ENCODE measurements at places on chromosomes 12 and 14. TPM values are rescaled to one million over a fixed set of nuclear protein-coding genes. Genes with fewer than 3 reads are reported as not detected.

DNA sequence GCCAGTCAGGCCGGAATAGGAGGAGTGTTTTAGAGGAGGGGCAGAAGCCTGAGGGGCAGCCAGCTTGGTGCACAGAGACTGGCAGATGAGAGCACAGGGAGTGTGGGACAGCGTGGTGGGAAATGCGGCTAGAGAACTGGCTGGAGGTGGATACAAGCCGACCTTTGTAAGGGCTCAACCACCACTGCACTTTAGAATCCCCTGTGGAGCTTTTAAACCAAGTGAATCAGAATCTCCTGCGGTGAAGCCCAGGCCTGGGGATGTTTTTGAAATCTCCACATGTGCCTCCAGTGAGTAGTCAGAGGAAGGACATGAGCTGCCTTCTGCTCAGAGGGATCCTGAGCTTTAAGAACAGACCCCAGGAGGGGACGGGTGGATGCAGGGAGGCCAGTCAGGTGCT lies 10.9 kb upstream of the PCED1B start:
- no peaks in the 10 kb centered on the region for H3K27me3 ChIP-seq
- peak overlapping the region; percentile 82 for H3K27ac ChIP-seq
- H3K36me3 ChIP-seq, result no peaks in the 10 kb centered on the region
- peak; percentile 87 for DNase-seq
- H3K4me1 ChIP-seq, result peaks cover 54% of the 10 kb centered on the region

POU6F1 gene
- total RNA-seq, result 19.2 TPM

CFAP54 gene
- total RNA-seq, result 0.24 TPM

GRCh38 chr12:25940886-25941285 lies 17.6 kb upstream of the RASSF8 start:
- no peak for DNase-seq
- no peaks in the 10 kb centered on the region for H3K27me3 ChIP-seq
- no peak overlapping the region for H3K27ac ChIP-seq

TBX5 gene
- total RNA-seq, result not detected

GRCh38 chr12:52522346-52523011 lies 2.3 kb upstream of the KRT5 start:
- no peaks in the 10 kb centered on the region for H3K36me3 ChIP-seq
- peak; percentile 72 for DNase-seq
- H3K4me3 ChIP-seq, result no peak overlapping the region
- peaks cover 30% of the 10 kb centered on the region for H3K27me3 ChIP-seq

DNA sequence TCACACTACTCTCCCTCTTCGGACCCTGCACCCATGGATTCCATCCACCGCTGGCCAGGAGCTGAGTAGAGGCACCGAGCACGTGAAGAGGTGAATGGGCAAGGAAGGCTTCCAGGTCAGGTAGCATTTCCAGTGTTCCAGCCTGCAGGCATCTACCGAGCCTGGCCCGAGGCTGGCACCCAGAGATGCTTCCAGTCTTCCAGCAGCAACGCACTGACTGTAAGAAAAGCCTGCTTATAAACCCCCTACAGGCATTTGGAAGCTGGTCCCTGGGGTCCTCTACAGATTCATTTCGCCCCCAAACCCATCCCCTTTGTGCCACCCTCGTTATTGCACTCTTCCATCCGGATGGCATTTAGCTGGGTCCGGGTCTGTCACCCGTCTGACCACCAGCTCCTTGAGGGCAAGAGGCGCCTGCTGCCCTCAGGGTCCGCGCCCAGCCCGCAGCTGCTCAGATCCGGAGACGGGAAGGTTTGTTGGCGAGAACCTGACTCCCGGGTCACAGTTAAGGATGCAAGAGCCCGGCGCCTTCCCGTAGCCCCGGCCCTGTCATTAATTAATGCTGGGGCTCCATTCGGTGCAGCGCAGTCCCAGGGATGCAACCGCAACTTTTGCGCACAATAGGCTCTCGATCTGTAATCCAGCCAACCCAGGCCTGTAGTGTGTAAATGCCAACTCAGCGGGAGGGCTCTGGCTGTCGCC lies 614 bp upstream of the MARK3 start:
- DNase-seq, result no peak
- H3K36me3 ChIP-seq, result no peaks in the 10 kb centered on the region
- peak overlapping the region; percentile 89 for H3K4me3 ChIP-seq
- H3K27ac ChIP-seq, result peak overlapping the region; percentile 93
- H3K27me3 ChIP-seq, result peaks cover 4% of the 10 kb centered on the region
- peaks cover 27% of the 10 kb centered on the region for H3K4me1 ChIP-seq

CRIP2 gene
- 191 TPM for total RNA-seq

- no peak for DNase-seq
- H3K36me3 ChIP-seq, result peaks cover 63% of the 10 kb centered on the region
- H3K27me3 ChIP-seq, result no peaks in the 10 kb centered on the region
- H3K4me3 ChIP-seq, result no peak overlapping the region
These were observed 20.8 kb downstream of the KLHL28 start for GRCh38 chr14:44940944-44941343.

GRCh38 chr12:106113042-106113441 lies 25.7 kb downstream of the NUAK1 start:
- no peaks in the 10 kb centered on the region for H3K27me3 ChIP-seq
- H3K27ac ChIP-seq, result peak overlapping the region; percentile 82
- DNase-seq, result no peak
- H3K4me1 ChIP-seq, result peaks cover 77% of the 10 kb centered on the region

- H3K4me1 ChIP-seq, result peaks cover 8% of the 10 kb centered on the region
- no peaks in the 10 kb centered on the region for H3K36me3 ChIP-seq
- no peak overlapping the region for H3K4me3 ChIP-seq
- H3K27ac ChIP-seq, result no peak overlapping the region
- H3K27me3 ChIP-seq, result peaks cover 17% of the 10 kb centered on the region
- peak; percentile 69 for DNase-seq
These were observed 377.8 kb downstream of the DPF3 start for GRCh38 chr14:72515779-72516770.
